ENCODE measurements at places on chromosomes 2 and 18. TPM values are rescaled to one million over a fixed set of nuclear protein-coding genes. Genes with fewer than 3 reads are reported as not detected.

Gene ADGRF3
- 0.54 TPM for polyA plus RNA-seq

Gene SLC11A1
- polyA plus RNA-seq, result 0.34 TPM

DNA sequence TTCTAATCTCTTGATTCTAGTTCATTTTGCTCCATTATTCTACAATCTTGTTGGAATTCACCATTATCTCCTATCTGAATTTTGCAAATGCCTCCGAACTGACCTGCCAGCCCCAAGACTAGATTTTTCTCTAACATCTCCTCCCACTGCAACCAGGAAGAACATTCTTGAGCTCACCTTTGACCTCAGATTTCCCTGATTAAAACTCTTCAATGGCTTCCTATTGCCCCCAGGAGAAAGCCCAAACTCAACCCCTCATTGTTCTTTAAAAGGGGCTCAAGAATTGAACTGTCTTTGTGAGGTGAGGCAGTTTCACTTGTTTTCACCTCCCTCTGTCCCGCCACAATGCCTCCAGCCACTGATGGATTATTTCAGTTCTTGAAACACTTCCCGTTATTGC, 784.6 kb upstream of the ZEB2 start:
- DNase-seq, result no peak
- no peak overlapping the region for H3K4me3 ChIP-seq
- peaks cover 3% of the 10 kb centered on the region for H3K4me1 ChIP-seq
- no peaks in the 10 kb centered on the region for H3K27me3 ChIP-seq
- no peak overlapping the region for H3K27ac ChIP-seq
- no peaks in the 10 kb centered on the region for H3K36me3 ChIP-seq

DNA sequence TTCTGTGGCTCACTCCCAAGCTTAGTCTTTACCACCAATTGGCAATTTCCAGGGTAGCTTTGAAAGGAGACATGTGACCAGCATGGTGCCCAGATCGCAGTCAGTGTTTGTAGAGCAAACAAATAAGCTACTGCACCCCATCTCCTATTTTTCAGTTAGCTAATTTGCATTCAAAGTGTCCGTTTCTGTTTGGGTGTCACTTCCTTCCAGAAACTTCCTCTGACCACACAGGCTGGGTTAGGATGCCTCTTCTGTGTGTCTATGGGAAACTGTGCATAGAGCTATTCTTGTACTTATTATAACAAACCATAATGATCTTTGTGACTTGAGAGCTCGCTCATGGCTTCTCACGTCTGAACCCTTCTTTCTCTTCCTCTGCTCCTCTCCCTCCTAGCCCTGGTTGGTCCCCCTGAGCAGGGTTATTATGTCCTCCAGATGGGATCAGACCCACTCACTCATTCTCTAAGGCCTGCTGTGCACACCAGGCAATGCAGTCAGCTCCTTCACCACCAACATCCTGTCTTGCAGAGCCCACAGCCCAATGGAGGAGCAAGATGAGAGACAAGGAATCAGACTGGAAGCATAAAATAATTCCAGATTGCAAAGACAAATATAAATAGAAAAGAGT, 101.2 kb upstream of the ALK start:
- peaks cover 2% of the 10 kb centered on the region for H3K27me3 ChIP-seq
- H3K36me3 ChIP-seq, result no peaks in the 10 kb centered on the region
- H3K4me3 ChIP-seq, result no peak overlapping the region
- H3K27ac ChIP-seq, result no peak overlapping the region
- no peak for DNase-seq

- H3K36me3 ChIP-seq, result no peaks in the 10 kb centered on the region
- DNase-seq, result no peak
- no peak overlapping the region for H3K4me3 ChIP-seq
Measured at GRCh38 chr18:23694637-23695430, 5.6 kb downstream of the LAMA3 start.

- no peaks in the 10 kb centered on the region for H3K36me3 ChIP-seq
- no peaks in the 10 kb centered on the region for H3K4me1 ChIP-seq
- DNase-seq, result no peak
- no peaks in the 10 kb centered on the region for H3K27me3 ChIP-seq
Measured at GRCh38 chr2:132538331-132538855, 121.8 kb downstream of the GPR39 start.

- no peak overlapping the region for H3K27ac ChIP-seq
- H3K4me3 ChIP-seq, result no peak overlapping the region
- no peaks in the 10 kb centered on the region for H3K36me3 ChIP-seq
- no peaks in the 10 kb centered on the region for H3K27me3 ChIP-seq
- DNase-seq, result no peak
Measured at GRCh38 chr18:54013452-54013851, 211.0 kb downstream of the MBD2 start.

DNA sequence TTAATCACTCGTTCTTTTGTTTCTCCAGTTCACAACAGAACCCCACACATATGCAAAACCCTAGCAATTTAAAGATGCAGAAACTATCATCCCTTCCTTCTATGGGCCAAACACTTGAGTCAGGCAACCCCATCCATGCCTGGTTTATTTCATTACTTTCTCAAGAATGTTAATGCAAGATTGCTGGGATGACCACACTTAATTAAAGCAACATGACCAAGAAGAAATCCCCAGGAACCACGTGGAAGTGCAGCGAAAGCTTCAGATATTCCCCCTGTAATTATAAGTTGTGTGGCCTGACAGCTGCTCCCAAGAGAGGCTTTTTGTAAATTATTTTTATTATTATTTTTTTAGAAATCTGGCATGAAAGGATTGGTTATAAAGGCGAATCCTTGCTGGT, 246.2 kb upstream of the ID2 start:
- DNase-seq, result no peak
- no peak overlapping the region for H3K27ac ChIP-seq
- no peaks in the 10 kb centered on the region for H3K36me3 ChIP-seq
- no peaks in the 10 kb centered on the region for H3K27me3 ChIP-seq

DNA sequence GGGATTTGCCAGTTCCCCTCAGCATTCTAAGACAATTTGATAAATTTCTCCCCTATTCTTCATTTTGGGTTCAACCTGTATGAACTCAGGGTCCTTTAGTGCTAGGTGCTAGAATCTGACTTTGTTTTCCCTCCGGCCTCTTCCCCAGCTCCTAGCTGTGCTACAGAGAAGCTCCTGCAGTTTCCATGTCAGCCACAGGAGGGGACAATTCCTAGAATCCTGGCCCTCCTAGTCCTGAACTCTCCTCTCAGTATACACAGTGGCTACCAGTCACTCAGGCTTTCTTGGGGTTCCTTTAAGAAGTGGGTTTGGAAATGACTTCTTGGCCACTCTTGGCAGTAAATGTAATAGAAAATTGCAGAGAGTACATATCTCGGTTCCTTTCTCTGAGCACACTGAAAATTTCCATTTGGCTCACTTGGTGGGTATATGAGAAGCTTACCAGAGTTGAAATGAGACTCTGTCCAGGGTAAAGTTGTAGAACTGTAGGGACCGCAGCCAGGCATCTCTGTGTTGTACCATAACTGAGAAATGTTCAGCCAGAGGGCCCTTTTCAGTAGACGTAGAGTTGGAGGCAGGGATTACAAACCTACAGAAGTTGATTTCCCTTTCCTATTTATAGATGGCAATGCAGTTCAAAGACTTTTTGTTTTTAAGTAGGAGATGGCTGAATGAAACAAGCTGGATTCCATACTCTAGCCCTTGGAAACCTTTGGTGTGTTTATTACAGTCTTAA, 5.0 kb upstream of the CHST10 start:
- H3K36me3 ChIP-seq, result no peaks in the 10 kb centered on the region
- no peaks in the 10 kb centered on the region for H3K27me3 ChIP-seq
- H3K27ac ChIP-seq, result no peak overlapping the region

DNA sequence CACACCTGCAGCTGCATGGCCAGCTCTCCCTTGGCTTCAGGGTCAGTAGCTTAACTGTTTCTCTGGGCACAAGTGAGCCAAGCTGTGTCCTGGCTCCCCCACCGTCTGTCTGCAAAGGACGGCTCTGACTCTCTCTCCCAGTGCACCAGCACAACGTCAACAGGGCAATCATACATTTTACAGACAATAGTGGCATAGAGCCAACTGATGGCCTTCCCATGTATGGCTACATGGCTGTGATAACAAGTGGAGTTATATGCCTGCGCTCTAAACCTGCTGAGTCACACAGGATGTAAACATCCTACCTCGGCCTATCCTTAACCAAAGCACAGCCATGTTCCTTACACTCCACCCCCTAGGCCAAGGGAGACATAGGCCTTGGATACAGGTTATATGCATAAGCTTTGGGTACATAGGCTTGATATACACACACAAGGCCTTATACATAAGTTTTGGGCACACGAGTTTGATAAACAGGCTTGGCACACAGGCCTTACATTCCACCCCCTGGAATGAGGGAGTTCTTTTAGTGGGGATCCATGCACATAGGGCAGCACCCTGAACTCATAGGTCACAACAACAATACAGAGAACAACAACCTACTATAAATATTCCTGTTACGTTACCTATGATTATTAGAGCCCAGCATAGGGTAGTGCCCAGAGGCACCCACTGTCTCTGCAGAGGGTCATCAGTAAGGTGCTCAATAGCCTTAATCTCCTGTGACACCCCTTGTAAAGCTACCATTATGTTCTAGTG, 17.7 kb downstream of the PHOSPHO2 start:
- H3K4me3 ChIP-seq, result no peak overlapping the region
- H3K27me3 ChIP-seq, result no peaks in the 10 kb centered on the region
- peaks cover 3% of the 10 kb centered on the region for H3K36me3 ChIP-seq
- no peak for DNase-seq

- H3K4me3 ChIP-seq, result no peak overlapping the region
- no peak overlapping the region for H3K27ac ChIP-seq
- H3K4me1 ChIP-seq, result no peaks in the 10 kb centered on the region
Measured at GRCh38 chr2:132468821-132469675, 52.4 kb downstream of the GPR39 start.

GRCh38 chr2:46954951-46955571, 39.5 kb upstream of the MCFD2 start:
- no peak overlapping the region for H3K4me3 ChIP-seq
- no peak overlapping the region for H3K27ac ChIP-seq
- H3K4me1 ChIP-seq, result peaks cover 10% of the 10 kb centered on the region
- DNase-seq, result peak; percentile 57
- no peaks in the 10 kb centered on the region for H3K27me3 ChIP-seq

Measured in muscle of leg (tissue), 16 donors.